ENCODE measurements at places on chromosomes 2 and 18. TPM values are rescaled to one million over a fixed set of nuclear protein-coding genes. Genes with fewer than 3 reads are reported as not detected.

- no peak for DNase-seq
Measured at GRCh38 chr2:43539436-43539835, 56.4 kb downstream of the THADA start.

GRCh38 chr2:218394298-218395089 lies 5.2 kb upstream of the CTDSP1 start:
- no peak for DNase-seq

DNA sequence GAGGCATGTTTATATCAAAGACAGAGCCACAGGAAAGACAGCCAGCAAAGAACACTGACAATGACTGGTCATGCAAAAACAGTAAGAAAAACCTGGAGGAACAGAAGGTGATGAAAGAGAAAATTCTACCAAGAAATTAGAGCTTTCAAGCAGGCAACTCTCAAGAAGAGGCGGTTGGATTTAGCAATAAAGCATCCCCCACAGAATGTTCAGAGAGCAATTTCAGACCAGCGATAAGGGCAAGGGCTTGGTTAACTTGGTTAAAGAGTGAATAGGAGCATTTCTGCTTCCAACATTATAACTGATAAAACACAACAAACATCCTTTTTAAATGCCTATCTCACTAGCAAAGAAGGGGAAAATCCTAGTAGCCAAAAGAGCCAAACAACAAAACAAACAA lies 68.0 kb upstream of the NCKAP5 start:
- DNase-seq = no peak

- no peak for DNase-seq
Measured at GRCh38 chr2:74255660-74256213, 57.3 kb downstream of the MTHFD2 start.

DNA sequence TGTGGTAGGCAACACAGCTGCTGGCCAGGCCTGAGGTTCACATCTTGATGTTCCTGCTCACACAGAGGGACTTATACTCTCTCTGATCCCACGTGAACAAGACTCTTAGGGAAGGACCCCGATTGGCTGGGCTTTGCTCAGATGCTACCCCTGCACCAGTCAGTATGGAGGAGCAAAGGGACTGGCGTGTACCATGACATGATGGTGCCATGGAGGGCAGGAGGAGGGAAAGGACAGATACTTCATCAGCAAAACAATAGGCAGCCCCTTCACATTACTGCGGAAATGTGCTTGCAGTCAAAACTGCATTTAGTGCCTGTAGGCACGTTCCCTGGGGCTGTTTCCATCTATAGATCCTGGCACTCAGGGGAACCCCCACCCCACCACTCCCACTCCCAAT lies 42.7 kb downstream of the ZFP36L2 start:
- no peak for DNase-seq

DNA sequence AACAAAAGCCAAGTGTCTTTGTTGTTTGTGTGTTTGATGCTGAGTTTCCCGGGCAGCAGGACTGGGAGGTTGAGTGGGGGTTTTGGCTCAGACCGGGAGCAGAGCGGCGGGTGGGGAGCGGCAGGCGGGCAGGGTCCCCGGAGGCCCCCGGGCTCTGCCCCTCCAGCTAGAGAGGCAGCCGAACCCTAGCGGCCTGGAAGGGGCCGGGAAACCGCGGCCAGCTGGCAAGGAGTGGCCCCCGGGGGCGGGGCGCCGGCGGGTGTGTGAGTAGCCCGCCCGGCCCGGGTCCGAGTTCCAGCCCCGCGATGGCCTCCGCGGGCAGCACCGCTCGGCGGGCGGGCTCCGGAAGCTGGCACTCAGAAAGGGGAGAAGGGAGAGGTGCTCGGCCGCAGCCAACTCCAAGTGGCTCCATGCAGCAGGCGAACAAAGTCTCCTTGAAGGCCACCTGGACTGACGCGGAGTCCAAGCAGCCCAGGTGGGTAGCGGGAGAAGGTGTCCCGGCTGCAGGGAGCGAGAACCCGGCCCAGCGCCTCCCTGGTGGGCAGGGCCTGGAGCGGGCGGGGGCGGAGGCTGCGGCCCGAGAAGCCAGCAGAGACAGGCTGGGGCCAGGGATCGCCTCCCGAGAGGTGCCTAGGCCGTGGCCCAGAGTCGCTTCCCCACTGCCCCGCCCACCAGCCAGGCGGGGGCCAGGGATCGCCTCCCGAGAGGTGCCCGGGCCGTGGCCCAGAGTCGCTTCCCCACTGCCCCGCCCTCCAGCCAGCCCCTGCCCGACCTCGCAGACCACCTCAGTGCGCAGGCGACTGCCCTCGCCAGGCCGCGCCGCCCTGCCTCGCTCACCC lies at the start of gene ANKRD53:
TSS of gene ANKRD53 (plus strand) at position 290 of the 839 bp plus-strand sequence. CDS start at position 306, 16 bp downstream.
- DNase-seq = no peak

GRCh38 chr18:63578357-63578958 lies 8.7 kb upstream of the SERPINB13 start:
- peak; percentile 79 for DNase-seq

- no peak for DNase-seq
Measured at GRCh38 chr2:36582538-36582937, 15.4 kb downstream of the FEZ2 start.

DNA sequence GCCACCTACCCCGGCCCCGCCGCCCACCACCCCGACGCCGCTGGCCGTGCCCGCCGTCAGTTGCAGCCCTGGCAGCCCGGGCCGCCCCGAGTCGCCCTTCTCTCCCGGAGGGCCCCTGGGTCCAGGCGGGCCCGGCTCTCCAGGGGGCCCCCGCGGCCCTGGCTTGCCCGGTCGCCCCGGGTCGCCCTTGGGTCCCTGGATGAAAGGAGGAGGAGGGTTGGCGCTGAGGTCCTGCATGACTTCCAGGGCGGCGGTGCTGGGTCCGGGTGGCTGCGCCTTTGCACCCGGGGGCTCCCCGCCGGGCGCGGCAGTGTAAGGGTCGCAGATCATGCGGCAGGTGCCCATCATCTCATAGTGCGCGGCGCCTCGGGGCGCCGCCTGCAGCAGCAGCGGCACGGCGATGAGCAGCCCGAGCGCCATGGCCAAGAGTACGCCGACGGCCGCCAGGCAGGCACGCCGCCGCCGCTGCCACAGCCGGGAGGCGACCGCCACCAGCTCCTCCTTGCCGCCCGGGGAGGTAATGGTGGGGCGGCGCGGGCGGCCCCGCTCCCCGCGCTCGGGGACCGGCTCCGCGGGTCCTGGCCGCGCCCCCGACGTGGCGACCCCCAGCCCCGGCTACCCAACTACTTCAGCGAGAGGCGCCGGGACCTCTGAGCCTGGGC lies 570 bp downstream of the C1QL2 start:
- no peak for DNase-seq

GRCh38 chr2:18369760-18370159 lies 190.7 kb downstream of the RDH14 start:
- DNase-seq = no peak

DNA sequence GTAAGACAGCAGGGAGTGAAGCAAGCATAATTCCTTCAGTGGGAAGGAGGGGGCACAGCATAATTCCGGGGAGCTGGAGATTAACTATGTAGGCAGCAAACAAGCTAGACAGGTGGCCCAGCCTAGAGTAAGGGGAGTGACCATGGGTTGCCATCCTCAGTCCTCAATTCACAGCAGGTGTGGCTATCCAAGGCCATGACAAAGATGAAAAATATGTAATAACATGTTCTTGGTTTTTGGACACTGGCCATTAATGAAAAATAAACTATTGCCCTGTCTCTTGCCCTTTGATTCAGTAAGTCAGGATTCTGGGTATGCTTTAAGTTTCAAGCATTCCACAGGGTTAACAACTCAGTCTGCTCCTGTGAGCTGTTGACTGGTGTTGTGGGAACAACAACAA lies 65.0 kb downstream of the CYP1B1 start:
- no peak for DNase-seq

DNA sequence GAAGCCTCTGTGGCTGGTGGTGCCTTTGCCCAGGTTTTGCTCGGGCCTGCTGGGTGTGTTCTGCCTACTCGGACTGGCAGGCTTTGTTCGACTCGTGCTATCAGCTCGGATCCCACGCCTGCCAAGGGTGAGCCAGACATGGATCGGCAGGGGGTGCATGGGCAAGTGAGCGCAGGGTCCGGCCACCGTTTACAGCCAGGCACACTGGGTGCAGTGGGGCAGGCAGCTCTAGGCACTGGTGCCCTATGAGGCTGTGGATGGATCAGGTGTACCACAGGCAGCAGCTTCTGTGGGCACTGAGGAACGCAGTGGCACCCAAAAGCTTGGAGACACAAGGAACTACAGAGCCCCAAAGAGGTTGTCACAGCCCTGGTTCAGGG lies 25.6 kb downstream of the MARCHF7 start:
- no peak for DNase-seq

GRCh38 chr18:49214706-49215105 lies 245.7 kb downstream of the DYM start:
- no peak for DNase-seq

- no peak for DNase-seq
Measured at GRCh38 chr18:74622072-74622471, 24.4 kb downstream of the ZNF407 start.

GRCh38 chr18:79685281-79685680 lies 5.7 kb downstream of the CTDP1 start:
- no peak for DNase-seq

GRCh38 chr2:45653122-45653913 lies 1.8 kb downstream of the PRKCE start:
- DNase-seq = no peak

GRCh38 chr2:116098049-116098448 lies 1655.6 kb downstream of the DPP10 start:
- no peak for DNase-seq

- peak; percentile 50 for DNase-seq
Measured at GRCh38 chr2:212595036-212595654, 56.5 kb upstream of the ERBB4 start.

GRCh38 chr2:9214873-9215272 lies 8.3 kb downstream of the ASAP2 start:
- no peak for DNase-seq

DNA sequence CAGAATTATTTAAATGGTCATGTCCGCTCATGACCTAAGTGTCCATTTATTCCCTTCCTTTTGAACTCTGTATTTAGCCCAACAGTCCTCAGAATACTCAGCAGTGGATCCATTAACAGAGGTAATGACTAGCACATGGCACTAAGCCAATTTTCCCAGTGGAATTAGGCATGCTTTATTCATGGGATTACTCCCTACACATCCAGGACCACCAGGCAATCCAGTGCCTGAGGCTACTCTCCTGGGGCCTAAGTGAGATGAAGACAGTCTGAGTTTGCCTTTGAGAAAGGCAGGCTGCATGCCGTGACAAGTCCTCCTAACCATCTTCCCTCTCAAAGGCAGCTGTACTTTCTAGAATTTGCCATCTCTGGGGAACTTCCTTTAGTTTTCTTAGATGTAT lies 128.6 kb downstream of the SPOPL start:
- peak; percentile 25 for DNase-seq

- no peak for DNase-seq
Measured at GRCh38 chr18:9796935-9797549, 88.7 kb upstream of the TXNDC2 start.

DNA sequence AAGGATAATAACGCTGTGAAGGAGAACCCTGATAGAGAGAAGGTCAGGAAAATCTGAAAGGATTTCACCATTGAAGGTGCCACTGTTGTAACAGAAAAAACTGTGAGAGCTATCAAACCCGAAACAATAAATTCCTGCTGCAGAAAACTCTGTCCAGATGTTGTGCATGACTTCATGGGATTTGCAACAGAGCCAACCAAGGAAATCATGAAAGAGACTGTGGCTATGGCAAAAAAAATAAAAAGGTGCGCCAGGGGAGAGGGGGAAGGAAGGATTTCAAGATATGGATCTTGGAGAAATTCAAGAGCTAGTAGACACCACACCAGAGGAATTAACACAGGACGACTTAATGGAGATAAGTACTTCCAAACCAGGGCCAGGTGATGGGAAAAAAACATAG lies 88.0 kb downstream of the LDLRAD4 start:
- DNase-seq = no peak

GRCh38 chr18:23578891-23579653 lies 7.2 kb downstream of the NPC1 start:
- peak; percentile 7 for DNase-seq

DNA sequence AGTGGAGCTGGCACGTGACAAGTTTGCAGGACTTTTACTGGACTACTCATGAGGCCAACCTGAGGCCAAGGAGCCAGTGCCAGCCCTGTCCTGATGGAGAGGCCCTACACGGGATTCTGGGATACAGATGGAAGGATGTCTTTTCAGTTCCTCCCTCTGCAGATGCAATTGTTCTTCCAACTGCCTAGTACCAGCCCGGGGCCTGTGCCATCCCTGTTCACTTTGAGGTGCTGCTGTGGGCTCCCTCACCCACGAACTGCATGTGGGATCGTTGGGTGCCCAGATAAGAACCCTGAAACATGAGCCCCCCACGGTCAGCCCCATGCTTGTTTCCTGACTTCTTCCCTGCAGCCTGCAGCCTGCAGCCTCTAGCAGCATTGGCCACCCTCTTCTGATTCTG lies 25.3 kb upstream of the LAPTM4A start:
- DNase-seq = no peak

GRCh38 chr2:217325251-217325650 lies 465.4 kb upstream of the TNP1 start:
- DNase-seq = no peak

DNA sequence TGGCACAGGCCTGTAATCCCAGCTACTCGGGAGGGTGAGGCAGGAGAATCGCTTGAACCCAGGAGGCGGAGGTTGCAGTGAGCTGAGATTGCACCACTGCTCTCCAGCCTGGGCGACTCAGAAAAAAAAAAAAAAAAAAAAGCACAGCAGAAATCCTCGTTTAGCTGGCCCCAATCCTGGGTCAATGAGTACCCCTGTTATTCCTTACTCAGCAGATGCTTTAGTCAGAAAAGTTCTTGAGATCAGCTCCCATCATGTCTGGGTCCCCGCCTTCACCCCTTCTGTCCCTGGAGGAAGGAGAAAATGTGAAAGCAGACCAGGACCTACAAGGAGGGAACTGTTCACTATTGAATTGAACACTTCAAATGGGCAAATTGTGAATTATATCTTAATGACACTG lies 16.4 kb upstream of the KCNG3 start:
- no peak for DNase-seq

- no peak for DNase-seq
Measured at GRCh38 chr18:49461602-49461977, 1.1 kb upstream of the DYM start.

SAG gene
- 1.3 TPM for total RNA-seq

PAX3 gene
- 47.2 TPM for total RNA-seq

NAPG gene
- total RNA-seq = 57.5 TPM

DSC3 gene
- not detected for total RNA-seq

SH3YL1 gene
- 40.8 TPM for total RNA-seq

MC5R gene
- not detected for total RNA-seq

DES gene
- not detected for total RNA-seq

FAM124B gene
- total RNA-seq = not detected

PROM2 gene
- total RNA-seq = 1.6 TPM

REG3G gene
- total RNA-seq = not detected

MC4R gene
- total RNA-seq = not detected

STK36 gene
- total RNA-seq = 73.3 TPM

NPHP1 gene
- 4.5 TPM for total RNA-seq

FSHR gene
- total RNA-seq = not detected

TLX2 gene
- not detected for total RNA-seq

HOXD3 gene
- 41.3 TPM for total RNA-seq

CACNB4 gene
- not detected for total RNA-seq

PAIP2B gene
- 1.1 TPM for total RNA-seq

CXCR4 gene
- 3.6 TPM for total RNA-seq
